ENCODE measurements at places on chromosomes 5 and 9. TPM values are rescaled to one million over a fixed set of nuclear protein-coding genes. Genes with fewer than 3 reads are reported as not detected.

The PHF24 gene
- 0.16 TPM for total RNA-seq

The CTXN3 gene
- not detected for total RNA-seq

GRCh38 chr9:19934301-19934871, 145.5 kb upstream of the SLC24A2 start:
- no peak for ATAC-seq

The ECPAS gene
- 77.4 TPM for total RNA-seq

DNA sequence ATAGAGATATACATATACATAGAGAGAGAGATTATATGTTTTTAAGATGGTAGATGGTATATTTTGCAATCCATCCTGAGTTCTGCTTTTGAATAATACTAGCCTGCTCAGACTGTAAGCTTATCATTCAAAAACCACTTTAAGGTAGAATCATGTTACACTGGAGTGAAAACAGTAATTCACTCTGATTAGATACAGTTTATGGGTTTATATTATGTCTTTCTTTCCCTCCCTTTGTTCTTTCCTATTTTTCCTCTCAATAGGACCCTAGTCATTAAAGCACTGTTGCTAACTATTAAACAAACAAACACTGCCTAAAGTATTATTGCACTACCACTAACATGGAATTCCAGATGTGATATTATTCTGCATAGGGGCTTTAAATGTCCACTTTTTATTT, 202.0 kb downstream of the ADAMTSL1 start:
- ATAC-seq = no peak

DNA sequence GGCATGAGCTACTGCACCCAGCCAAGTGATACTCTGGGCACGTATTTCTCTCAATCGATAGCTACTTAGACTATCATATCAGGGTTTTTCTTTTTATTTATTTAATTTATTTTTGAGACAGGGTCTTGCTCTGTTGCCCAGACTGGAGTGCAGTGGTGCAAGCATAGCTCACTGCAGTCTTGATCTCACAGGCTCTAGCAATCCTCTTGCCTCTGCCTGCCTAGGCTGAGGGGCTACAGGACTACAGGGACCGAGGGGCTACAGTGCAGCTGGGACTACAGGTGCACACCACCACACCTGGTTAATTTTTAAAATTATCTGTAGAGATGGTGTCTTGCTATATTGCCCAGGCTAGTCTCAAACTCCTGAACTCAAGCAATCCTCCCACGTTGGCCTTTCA, 20.3 kb upstream of the ANKHD1 start:
- ATAC-seq = no peak

GRCh38 chr9:72575666-72576065, 54.3 kb downstream of the TMC1 start:
- ATAC-seq = peak; percentile 52

DNA sequence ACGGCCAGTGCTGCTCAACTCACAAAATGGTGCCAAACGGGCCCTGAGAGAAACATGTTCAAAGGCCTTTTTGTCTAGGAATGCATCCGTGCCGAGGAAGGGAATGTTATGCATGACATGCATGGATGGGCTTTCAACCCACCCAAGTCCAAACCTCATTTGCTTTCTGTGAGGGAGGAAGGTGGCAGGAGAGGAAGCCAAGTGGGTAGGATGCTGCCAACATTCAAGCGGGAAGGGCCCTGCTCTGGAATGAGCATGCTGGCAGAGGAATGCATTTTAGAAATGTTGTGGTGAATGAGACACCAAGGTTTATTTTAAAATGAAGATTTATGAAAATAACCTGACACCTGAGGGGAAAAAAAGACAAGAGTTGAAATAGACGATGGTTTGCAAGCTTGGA, 479.1 kb downstream of the CCDC171 start:
- no peak for ATAC-seq

The MEIKIN gene
- total RNA-seq = not detected

- no peak for ATAC-seq
These were observed 353.4 kb upstream of the GRIA1 start for GRCh38 chr5:153136910-153137614.

DNA sequence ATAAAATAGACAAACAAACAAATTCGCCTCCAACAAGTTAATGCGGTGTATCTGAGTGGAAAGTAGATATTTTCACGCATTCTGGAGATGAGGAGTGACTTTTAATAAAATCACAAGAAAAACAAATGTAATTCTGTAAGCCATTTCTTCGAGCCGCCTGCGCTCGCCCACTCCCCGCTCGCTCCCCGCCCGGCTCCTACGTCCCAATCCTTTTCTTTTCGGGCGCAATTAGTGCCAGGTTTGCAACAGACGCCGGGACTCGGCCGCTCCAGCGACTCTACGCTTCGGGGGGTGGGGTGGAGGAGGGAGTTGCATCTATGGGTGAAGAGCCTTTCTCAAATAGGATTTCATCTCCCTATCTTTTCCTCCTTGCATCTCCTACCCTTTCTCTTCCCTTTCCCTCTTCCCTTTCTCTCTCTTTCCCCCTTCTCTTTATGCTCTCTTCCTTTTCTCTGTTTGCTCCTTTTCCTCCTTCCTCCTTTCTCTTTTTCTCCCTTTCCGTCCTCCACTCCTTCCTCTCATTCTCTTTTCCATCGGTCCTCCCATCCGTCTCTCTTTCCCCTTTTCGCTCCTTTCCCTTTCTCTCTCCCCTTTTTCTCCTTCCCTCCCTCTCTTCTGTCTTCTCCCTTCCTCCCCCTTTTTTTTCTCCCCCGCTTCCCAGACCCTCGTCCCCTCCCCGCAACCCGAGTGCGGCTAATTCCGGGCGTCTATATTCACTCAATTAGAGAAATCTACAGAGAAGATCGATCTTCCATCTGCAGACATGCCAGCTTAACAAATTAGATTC, 6.1 kb upstream of the OTP start:
- no peak for ATAC-seq

The SLC27A4 gene
- 7.7 TPM for total RNA-seq

The BAAT gene
- not detected for total RNA-seq
